ENCODE measurements at places on chromosomes 2 and 18. TPM values are rescaled to one million over a fixed set of nuclear protein-coding genes. Genes with fewer than 3 reads are reported as not detected.

ADCYAP1 gene
- total RNA-seq: 0.22 TPM

DNA sequence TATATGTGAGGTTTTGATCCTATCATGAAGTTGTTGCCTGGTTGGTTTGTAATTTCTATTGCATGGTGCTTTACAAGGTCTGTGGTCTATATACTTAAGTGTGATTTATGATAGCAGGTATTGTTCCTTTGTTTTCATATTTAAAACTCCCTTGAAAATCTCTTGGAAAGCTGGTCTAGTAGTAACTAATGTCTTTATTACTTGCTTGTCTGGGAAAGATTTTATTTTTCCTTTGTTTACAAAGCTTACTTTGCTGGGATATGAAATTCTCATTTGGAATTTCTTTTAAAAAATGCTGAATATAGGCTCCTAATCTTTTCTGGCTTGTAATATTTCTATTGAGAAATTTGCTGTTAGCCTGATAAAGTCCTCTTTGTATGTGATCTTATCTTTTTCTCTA is 862.9 kb upstream of the NXPH2 start:
- H3K27me3 ChIP-seq: no peaks in the 10 kb centered on the region
- no peaks in the 10 kb centered on the region for H3K36me3 ChIP-seq
- no peak overlapping the region for H3K27ac ChIP-seq
- no peak for DNase-seq

GRCh38 chr2:12071318-12071717 is 324.9 kb downstream of the LPIN1 start:
- H3K36me3 ChIP-seq: no peaks in the 10 kb centered on the region
- H3K27ac ChIP-seq: no peak overlapping the region
- no peaks in the 10 kb centered on the region for H3K4me1 ChIP-seq
- H3K4me3 ChIP-seq: no peak overlapping the region
- no peaks in the 10 kb centered on the region for H3K27me3 ChIP-seq

SPP2 gene
- total RNA-seq: not detected

DNA sequence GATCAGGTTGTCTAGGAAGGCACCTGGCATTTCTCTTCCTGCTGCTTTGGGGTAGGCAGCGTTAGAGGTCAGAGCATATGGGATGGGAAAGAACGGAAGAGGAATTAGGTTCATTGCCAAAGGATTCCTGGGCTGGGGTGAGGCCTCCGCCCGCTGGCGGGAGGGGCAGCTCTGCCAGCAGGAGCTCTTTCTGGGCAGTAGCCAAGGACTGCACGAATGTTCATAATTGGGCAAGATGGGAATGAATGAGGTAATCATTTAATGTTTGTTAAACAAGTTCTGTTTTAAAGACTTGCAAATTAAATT is 253.9 kb downstream of the AGAP1 start:
- no peak overlapping the region for H3K4me3 ChIP-seq
- H3K4me1 ChIP-seq: no peaks in the 10 kb centered on the region
- DNase-seq: no peak
- no peak overlapping the region for H3K27ac ChIP-seq
- no peaks in the 10 kb centered on the region for H3K36me3 ChIP-seq
- H3K27me3 ChIP-seq: no peaks in the 10 kb centered on the region

- DNase-seq: no peak
- H3K27me3 ChIP-seq: no peaks in the 10 kb centered on the region
- peaks cover 3% of the 10 kb centered on the region for H3K4me1 ChIP-seq
- no peak overlapping the region for H3K4me3 ChIP-seq
- no peaks in the 10 kb centered on the region for H3K36me3 ChIP-seq
These were observed 84.6 kb downstream of the RDH14 start for GRCh38 chr2:18475884-18476283.

NCK2 gene
- 24.4 TPM for total RNA-seq

GRCh38 chr2:64685430-64685829 is 31.7 kb upstream of the SERTAD2 start:
- H3K27ac ChIP-seq: no peak overlapping the region
- no peaks in the 10 kb centered on the region for H3K4me1 ChIP-seq
- peaks cover 4% of the 10 kb centered on the region for H3K27me3 ChIP-seq

ICOS gene
- total RNA-seq: not detected

DNA sequence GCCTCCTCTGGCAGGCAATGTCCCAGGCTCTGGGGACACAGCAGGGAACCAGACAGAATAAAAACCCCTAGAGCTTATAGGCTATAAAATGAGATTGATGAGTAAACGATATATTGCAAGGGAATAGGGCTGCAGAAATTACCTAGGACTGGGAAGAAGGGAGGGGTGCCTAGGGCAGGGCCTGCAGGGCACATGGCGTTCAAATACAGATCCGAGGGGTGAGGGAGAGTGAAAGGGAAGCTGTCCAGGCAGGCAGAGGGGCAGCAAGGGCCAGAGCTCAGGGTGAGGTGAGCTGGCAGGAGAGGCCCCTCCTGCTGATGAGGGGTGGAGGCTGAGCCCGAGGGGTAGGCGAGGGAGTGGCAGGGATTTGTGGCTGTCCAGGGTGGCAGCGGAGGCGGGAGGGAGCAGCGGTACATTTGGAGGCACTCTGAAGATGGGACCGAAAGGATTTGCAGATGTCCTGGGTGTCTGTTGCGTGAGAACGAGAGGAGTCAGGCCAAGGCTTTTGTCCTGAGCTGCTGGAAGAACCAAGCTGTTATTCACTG is 33.7 kb downstream of the KCNIP3 start:
- no peaks in the 10 kb centered on the region for H3K36me3 ChIP-seq
- DNase-seq: no peak
- H3K27ac ChIP-seq: no peak overlapping the region

DNA sequence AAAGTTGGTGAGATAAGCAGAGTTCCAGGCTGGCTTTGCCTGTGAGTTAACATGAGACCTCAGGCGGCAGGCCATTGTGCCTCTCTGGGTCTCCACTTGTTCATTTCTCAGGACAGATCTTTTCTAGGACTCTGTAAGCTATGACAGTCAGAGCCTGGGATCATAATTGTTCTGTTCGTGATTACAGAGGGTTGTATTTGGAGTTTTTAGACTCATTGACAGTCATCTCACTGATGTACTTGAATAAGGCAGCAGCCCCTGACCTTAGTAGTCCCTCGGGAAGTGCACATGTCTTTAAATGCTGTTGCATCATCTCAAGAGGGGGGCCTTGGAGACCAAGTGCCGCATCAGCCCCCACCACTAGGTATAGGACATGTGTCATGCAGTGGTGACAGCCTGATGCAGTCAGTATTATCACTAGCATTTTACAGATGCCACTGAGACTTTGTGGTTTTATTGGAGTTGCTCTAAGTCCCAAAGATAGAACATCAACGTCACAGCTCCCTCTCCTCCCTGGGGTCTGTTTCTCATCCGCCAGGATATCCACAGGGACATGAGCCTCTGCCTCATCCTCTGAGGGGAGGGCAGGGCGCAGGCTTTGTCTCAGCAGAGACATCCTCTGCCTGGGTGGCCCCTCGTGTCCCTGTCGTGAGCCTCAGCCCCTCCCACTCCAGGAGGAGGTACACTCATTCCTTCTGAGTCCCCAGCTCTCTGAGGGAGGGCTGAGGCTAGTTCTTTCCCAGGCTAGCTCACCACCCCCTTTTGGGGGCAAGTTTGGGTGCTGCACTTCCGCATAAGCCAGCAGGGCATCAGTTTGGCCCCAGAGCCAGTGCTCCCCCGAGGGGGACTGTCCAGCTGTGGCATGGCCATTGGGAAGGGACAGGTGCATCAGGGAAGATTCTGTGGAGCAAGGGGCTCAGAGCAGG is 14.1 kb downstream of the GLI2 start:
- peaks cover 16% of the 10 kb centered on the region for H3K4me1 ChIP-seq
- H3K27ac ChIP-seq: no peak overlapping the region
- peak; percentile 15 for DNase-seq
- H3K36me3 ChIP-seq: no peaks in the 10 kb centered on the region
- H3K27me3 ChIP-seq: no peaks in the 10 kb centered on the region

TXNDC2 gene
- not detected for total RNA-seq

- H3K4me3 ChIP-seq: no peak overlapping the region
- H3K36me3 ChIP-seq: no peaks in the 10 kb centered on the region
- no peaks in the 10 kb centered on the region for H3K4me1 ChIP-seq
- no peaks in the 10 kb centered on the region for H3K27me3 ChIP-seq
These were observed 83.7 kb downstream of the EIF2AK3 start for GRCh38 chr2:88543541-88544057.

DNA sequence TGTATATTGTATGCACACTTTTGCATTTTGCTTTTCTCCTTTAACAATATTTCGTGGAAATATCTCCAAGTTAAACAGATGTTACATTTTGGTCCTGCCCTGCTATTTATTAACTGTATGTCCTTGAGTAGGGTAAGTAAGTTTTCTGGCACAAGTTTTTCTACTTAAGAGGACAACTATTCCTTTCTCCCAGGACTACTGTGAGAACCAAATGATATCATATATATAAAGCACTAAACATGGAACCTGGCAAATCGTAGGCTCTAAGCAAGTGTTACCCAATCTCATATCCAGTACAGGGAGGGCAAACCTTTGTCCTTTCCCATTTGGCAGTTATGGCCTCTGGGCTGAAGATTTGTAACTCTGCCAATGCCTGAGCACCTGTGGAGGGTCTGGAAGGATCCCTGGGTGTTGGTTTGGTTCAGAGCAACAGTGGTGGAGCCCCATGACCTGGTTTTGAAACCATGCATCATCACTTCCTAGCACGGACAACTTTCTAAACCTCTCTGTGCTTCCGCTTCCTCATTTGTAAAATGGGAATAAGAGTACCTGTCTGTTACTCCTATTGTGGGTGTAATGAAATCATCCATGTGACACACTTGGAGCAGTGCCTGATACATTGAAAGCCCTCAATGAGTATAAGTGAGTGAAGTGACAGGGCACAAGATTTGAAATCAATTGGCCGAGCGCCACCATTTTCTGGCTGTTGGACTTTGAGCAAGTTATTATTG is 28.3 kb upstream of the ICOS start:
- no peaks in the 10 kb centered on the region for H3K36me3 ChIP-seq
- H3K4me1 ChIP-seq: no peaks in the 10 kb centered on the region
- no peak for DNase-seq
- H3K4me3 ChIP-seq: no peak overlapping the region

GRCh38 chr2:205637320-205637602 is 45.0 kb upstream of the NRP2 start:
- H3K4me3 ChIP-seq: no peak overlapping the region
- no peaks in the 10 kb centered on the region for H3K36me3 ChIP-seq
- no peaks in the 10 kb centered on the region for H3K4me1 ChIP-seq
- DNase-seq: no peak

GRCh38 chr2:45102579-45103117 is 93.4 kb upstream of the SIX2 start:
- no peak overlapping the region for H3K27ac ChIP-seq
- no peak overlapping the region for H3K4me3 ChIP-seq
- H3K27me3 ChIP-seq: no peaks in the 10 kb centered on the region
- DNase-seq: no peak
- H3K4me1 ChIP-seq: no peaks in the 10 kb centered on the region
- H3K36me3 ChIP-seq: no peaks in the 10 kb centered on the region

- no peak for DNase-seq
- H3K36me3 ChIP-seq: no peaks in the 10 kb centered on the region
- no peaks in the 10 kb centered on the region for H3K27me3 ChIP-seq
- no peak overlapping the region for H3K27ac ChIP-seq
- no peak overlapping the region for H3K4me3 ChIP-seq
These were observed 346.2 kb downstream of the ZNF521 start for GRCh38 chr18:25005541-25006403.

DNA sequence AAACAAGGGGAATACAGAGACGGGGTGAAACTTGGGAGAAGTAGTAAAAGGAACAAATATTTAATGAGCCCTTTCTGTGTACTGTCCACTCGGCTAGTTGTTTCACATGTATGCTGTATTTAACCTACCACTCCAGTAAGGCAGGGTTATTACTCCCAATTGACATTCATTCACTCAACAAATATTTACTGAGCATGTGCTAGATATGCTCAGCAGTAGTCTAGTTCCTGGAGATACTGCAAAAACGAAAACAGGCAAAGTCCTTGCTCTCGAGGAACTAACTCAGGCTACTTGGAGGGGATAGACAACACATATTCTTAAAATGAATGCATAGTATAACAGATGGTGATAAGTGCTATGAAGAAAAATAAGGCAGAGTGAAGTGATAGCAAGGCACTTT is 207.3 kb downstream of the SS18 start:
- no peak overlapping the region for H3K27ac ChIP-seq
- H3K4me3 ChIP-seq: no peak overlapping the region
- DNase-seq: no peak
- H3K36me3 ChIP-seq: no peaks in the 10 kb centered on the region
- H3K27me3 ChIP-seq: no peaks in the 10 kb centered on the region
- H3K4me1 ChIP-seq: peaks cover 8% of the 10 kb centered on the region

- H3K27ac ChIP-seq: no peak overlapping the region
- no peaks in the 10 kb centered on the region for H3K4me1 ChIP-seq
- DNase-seq: no peak
These were observed 195.0 kb downstream of the MYCN start for GRCh38 chr2:16135196-16135912.

DNA sequence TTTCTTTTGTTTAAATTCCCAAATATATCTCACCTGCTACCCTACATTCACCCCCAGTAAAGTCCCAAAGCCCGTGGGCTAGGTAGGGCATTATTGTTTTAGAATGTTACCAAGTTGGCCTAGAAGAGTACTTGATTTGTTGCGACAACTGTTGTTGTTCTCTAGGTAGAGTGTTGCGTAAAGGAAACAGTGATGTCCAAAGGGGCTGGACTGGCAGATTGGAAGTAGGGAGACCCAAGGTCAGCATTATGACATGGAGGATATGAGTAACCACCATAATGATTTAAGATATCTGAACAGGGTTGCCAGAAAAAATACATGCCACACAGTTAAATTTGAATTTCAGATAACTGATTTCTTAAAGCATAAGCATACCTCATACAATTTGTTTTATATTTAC is 39.2 kb downstream of the SCN1A start:
- no peaks in the 10 kb centered on the region for H3K4me1 ChIP-seq
- H3K27me3 ChIP-seq: no peaks in the 10 kb centered on the region
- H3K4me3 ChIP-seq: no peak overlapping the region
- H3K36me3 ChIP-seq: no peaks in the 10 kb centered on the region
- DNase-seq: no peak
- no peak overlapping the region for H3K27ac ChIP-seq

GRCh38 chr2:171247741-171248662 is 87.3 kb upstream of the TLK1 start:
- DNase-seq: no peak
- H3K36me3 ChIP-seq: no peaks in the 10 kb centered on the region
- H3K27ac ChIP-seq: no peak overlapping the region
- H3K4me1 ChIP-seq: no peaks in the 10 kb centered on the region
- H3K27me3 ChIP-seq: no peaks in the 10 kb centered on the region
- no peak overlapping the region for H3K4me3 ChIP-seq

- no peak overlapping the region for H3K27ac ChIP-seq
- H3K4me3 ChIP-seq: no peak overlapping the region
- DNase-seq: no peak
These were observed 158.0 kb downstream of the BARD1 start for GRCh38 chr2:214651451-214651850.

GRCh38 chr2:80016171-80016570 is 288.4 kb downstream of the LRRTM1 start:
- no peak for DNase-seq
- H3K4me3 ChIP-seq: no peak overlapping the region
- H3K27ac ChIP-seq: no peak overlapping the region
- H3K27me3 ChIP-seq: no peaks in the 10 kb centered on the region
- H3K4me1 ChIP-seq: no peaks in the 10 kb centered on the region

NEU2 gene
- not detected for total RNA-seq
